ENCODE measurements at places on chromosomes 4 and X.

GRCh38 chr4:139214039-139214534, 37.1 kb upstream of the ELF2 start:
- DNase-seq = no peak

DNA sequence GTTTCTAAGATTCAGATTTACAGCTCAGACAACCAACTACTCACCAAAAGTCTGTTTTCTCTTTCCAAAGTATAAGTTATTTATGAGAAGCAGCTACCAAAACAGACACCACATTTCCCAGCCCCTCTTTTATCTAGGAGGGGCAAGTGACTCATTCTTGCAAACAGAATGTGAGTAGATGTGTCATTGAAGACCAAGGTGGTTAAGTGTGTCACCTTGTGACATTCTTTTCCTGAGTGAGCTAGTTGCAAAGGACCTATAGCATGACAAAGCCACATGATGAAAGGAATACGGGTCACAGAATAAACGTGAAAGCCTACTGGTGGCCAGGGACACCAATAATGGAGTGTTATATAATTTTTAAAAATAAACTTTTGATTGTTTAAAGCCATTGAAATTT, 50.0 kb downstream of the SLC7A11 start:
- DNase-seq = no peak

- DNase-seq = no peak
Measured at GRCh38 chrX:21975812-21976211, 35.3 kb downstream of the SMS start.

- DNase-seq = no peak
Measured at GRCh38 chrX:105533951-105534350, 288.4 kb upstream of the NRK start.

DNA sequence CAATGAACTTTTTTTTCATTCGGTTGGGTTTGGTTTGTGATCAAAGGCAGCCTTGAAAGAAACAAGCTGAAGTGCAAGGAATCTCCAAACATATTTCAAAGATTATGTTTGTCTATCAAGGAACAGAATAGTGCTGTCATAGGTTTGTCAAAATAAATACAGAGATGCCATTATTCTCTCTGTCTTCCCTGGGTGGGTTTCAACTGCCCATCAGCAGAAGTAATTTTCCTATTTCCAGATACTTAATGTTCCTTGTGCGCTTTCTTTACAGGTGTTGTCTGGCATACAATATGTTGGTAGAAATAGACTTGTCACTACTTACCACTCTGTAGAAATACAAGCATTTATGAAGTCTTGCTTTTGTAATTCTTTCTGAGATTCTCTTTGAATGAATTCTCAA, 294.9 kb downstream of the PDHA2 start:
- DNase-seq = no peak

- no peak for DNase-seq
Measured at GRCh38 chr4:113147498-113148111, 98.2 kb downstream of the ANK2 start.
